AG09319 (cell line): ENCODE measurements at places on chromosomes 16 and 17.

- no peak for DNase-seq
Observed at GRCh38 chr17:61294777-61295176, 104.9 kb upstream of the TBX2 start.

- DNase-seq, result peak; percentile 35
Observed at GRCh38 chr17:37702598-37702997, 42.3 kb downstream of the HNF1B start.

DNA sequence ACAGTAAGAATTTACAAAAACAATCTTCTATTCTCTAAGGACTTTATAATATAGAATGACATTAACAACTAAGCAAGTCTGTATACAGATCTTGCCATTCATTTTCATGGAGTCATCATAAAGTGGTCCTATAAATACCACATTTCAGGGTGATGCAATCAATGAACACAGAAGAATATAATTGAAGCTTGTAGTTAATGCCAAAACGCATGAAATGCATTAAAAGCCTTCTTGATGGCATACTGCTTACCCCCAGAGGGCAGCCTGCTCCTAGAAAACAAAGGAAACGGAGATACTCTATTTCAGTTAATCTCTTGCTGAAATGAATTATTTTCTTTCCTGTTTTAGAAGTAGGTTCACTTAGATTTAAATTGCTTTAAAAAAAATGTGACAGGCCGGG lies 45.2 kb upstream of the STAC2 start:
- peak; percentile 82 for DNase-seq

- DNase-seq, result no peak
Observed at GRCh38 chr16:31395647-31396046, 2.5 kb downstream of the ITGAD start.

DNA sequence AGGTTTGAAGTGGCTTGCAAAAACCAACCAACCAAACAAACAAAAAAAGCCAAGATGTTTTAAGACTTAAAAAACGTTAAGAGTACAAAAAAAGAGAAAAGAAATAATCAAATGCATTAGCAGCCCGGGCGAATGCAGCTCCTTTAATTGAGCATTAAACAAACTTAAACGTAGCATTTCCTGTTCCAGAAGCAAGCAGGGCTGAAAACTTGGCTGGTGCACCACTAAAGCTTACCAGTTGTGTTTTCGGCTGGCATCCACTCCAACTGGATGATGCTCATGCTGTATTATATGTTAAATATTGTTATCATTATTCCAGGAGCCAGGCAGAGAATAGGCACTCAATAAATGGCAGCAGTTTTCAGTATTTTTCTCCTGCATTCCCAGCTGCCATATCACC lies 45.1 kb downstream of the IRX6 start:
- no peak for DNase-seq

- no peak for DNase-seq
Observed at GRCh38 chr17:59513934-59514841, 51.2 kb upstream of the DHX40 start.

DNA sequence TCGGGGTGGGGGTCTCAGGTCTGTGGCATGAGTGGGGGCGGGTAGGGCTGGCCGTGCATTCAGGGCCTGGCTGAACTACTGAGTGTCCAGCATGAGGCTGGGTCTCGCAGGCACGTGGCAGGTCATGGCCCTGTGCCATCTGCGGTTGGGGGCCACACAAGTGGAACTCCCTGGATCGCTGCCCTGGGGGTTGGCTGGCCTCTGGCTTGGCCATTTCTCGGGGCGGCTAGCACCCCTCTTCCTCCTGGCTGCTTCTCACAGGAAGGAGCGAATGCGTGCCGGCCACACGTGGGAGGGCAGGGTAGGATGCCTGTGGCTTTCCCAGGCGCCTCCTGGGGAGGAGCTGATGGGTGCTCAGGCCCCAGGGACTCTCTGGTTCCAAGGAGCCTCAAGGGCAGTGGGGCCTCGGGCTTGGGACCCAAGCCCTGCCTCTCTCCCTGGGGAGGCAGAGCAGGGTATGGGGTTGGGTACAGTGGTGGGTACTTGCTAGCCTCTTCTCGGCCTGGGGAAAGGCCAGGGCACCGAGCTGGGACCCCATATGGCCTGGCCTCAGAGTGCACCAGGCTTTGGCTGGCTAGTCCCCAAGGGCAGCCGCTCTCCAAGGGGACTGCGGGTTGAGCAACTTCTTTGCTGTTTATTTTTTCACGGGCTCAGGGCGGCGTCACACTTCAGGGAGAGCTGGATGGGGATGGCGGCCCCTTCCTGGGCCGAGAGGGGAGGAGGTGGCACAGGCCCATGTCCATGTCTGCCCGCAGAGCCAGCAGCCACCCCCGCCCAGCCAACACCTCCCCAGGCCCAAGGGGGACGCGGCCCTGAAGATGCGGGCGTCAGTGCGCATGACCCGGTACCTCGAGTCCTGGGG lies 37.5 kb downstream of the ADCY7 start:
- DNase-seq, result no peak

- no peak for DNase-seq
Observed at GRCh38 chr17:28573966-28574480, 2.7 kb downstream of the ALDOC start.

DNA sequence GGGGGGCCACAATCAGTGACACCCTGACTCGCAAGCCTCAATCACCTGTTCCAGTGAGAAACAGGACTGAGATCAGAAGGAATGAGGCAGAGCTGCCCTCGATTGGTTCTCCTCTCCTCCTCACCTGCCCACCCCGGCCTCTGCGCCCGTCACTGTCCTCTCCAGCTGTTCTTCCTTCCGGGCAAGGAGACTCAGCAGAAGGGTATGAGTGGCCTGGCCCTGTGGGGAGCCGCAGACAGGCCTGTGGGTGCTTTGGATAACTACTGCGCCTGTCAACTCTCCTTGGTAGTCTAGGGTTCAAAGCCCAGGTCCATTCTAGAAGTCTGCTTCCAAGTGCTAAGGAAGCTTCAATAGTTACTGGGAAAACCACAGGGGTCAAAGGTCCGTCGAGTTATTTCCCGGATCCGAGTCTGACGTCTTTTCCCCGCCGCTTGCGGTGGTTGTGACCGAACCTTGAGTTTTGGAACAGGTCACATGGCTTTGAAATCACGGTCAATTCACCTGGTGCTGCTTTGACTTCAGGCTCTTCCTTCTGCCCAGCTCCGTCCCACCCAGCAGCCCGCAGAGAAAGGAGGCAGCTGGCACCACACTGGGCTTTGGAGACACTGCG lies 8.3 kb downstream of the CARD14 start:
- DNase-seq, result no peak

- DNase-seq, result no peak
Observed at GRCh38 chr16:71537643-71538042, 11.4 kb downstream of the CHST4 start.

DNA sequence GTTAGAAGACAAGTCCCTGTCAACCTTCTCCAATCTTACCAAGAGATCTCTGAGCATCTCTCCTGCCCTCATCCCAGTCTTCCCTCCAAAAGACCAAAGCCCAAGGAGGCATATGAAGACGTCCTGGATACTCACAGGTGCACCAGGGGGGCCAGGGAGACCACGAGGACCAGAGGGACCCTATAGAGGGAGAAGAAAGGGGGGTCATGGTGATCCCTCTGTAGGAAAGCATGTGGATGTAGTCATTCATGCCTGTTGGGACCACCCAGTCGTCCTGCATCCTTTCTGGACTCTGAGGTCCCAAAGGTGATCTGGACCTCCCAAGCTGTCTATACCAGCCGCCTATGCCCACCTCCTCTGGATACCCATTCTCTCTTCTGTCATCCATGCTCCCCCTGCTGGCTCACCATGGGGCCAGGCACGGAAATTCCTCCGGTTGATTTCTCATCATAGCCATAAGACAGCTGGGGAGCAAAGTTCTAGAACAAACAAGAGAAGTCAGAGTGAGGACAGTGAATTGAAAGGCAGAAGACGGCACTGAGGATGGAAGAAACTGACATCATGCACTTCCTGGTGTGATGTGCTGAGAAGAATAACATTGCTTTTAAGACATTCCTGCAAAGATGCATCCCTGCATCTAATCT lies 3.3 kb downstream of the COL1A1 start:
- DNase-seq, result no peak

GRCh38 chr16:50155925-50156324 lies 2.8 kb downstream of the TENT4B start:
- no peak for DNase-seq

GRCh38 chr17:62981933-62982332 lies 15.9 kb downstream of the TANC2 start:
- no peak for DNase-seq

- DNase-seq, result no peak
Observed at GRCh38 chr17:60529806-60530205, 3.8 kb upstream of the APPBP2 start.

- DNase-seq, result no peak
Observed at GRCh38 chr16:74029115-74029792, 267.4 kb upstream of the PSMD7 start.

GRCh38 chr16:3045758-3046640 lies at the start of gene MMP25:
Gene MMP25 (plus strand): TSS chr16:3046561. CDS start chr16:3046918, 357 bp downstream.
- DNase-seq, result no peak

DNA sequence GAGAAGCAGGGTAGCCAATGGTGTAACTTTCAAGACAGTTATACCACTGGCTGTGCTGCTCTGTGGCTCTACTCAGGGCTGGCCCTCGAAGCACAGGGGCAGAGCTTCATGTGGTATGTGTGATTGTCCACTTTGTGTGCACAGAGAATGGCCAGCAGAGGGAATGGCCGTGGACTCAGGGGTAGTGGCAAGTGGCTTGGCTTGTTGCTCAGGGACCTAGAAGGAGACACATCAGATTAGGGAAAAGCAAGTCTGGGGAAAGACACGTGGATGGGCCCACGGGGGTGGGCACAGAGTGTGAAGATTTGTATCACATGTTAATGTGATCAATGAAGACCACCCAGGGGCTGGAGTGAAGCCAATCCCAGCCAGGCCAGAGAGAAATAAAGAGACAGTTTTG lies 20.0 kb upstream of the XYLT2 start:
- no peak for DNase-seq

DNA sequence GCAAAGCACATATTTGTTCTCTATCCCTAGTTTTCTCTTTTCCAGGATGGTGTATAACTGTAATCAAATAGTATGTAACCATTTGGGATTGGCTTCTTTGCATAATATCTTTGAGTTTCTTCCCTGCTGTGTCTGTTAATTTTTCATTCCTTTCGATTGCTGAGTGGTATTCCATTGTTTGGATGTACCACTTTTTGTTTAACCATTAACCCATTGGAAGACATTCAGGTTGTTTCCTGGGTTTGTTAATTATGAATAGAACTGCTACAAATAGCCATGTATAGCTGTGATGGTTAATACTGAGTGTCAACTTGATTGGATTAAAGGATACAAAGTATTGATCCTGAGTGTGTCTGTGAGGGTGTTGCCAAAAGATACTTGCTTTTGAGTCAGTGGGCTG lies 4.6 kb upstream of the SLFN13 start:
- no peak for DNase-seq

- DNase-seq, result no peak
Observed at GRCh38 chr16:55470533-55471371, 8.2 kb upstream of the MMP2 start.

DNA sequence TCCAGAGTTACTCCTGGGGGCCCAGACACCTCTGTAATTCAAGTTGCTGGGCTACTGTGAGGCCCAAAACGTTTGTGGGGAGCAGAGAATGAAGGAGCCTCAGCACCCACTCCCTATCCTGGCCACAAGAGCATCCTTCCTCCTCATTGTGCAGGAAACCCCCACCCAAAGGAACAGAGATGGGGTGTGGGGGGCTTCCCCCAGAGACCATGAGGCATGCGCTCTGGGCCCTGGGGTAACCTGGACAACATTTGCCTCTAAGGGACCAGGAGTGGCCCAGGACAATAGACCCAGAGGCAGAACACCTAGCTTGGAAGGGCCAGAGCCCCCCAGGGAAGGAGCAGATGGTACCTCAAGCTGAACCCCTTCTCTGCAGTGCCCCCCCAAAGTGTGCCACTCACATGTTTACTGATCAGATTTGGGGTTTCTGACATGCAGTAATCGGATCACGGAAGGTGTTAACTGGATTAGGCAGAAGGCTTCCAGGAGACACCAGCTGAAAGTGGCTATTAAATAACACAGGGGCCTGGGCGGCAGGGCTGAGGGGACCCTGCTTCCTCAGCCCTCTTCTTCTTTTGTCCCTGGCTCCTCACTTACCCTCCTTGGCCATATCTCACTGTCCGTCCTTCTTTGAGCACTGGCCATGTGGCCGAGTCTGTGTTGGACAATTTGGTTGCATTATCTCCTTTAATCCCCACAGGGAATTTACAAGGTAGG lies 50.8 kb downstream of the SDK2 start:
- no peak for DNase-seq

DNA sequence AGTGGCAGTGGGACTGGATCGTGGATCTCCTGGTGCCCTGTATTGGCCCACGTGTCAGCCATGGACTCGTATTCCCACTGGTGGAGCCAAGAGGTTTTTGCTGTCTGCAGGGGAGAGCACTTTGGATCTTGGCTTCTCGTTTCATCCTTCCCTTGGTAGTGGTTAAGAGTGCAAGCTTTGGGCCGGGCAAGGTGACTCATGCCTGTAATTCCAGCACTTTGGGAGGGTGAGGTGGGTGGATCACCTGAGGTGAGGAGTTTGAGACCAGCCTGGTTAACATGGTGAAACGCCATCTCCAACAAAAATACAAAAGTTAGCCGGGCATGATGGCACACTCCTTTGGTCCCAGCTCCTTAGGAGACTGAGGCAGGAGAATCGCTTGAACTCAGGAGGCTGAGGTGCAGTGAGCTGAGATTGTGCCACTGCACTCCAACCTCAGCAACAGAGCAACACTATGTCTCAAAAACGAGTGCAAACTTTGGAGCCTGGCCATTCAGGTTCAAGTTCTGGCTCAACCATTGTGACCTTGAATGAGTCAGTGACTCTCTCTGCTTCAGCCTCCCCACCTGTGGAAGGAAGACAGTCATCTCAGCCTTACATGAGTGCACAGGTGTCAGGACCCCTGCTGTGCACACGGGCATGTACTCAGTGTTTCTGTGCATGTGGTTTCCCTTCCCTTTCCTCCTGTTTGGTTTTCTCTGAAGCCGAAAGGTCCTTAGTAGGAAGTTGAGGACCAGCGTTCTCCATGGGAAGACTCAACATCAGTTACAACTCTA lies 57.4 kb downstream of the PLCG2 start:
- DNase-seq, result no peak

- no peak for DNase-seq
Observed at GRCh38 chr16:78389009-78389498, 289.6 kb downstream of the WWOX start.
